ENCODE measurements at places on chromosomes 4 and X. TPM values are rescaled to one million over a fixed set of nuclear protein-coding genes. Genes with fewer than 3 reads are reported as not detected.

- no peak for DNase-seq
Observed at GRCh38 chrX:148381603-148382002, 118.8 kb upstream of the AFF2 start.

- peak; percentile 72 for DNase-seq
Observed at GRCh38 chrX:15686818-15687685, 22.4 kb upstream of the CLTRN start.

GRCh38 chr4:76188557-76188956, 25.1 kb downstream of the SCARB2 start:
- no peak for DNase-seq

DNA sequence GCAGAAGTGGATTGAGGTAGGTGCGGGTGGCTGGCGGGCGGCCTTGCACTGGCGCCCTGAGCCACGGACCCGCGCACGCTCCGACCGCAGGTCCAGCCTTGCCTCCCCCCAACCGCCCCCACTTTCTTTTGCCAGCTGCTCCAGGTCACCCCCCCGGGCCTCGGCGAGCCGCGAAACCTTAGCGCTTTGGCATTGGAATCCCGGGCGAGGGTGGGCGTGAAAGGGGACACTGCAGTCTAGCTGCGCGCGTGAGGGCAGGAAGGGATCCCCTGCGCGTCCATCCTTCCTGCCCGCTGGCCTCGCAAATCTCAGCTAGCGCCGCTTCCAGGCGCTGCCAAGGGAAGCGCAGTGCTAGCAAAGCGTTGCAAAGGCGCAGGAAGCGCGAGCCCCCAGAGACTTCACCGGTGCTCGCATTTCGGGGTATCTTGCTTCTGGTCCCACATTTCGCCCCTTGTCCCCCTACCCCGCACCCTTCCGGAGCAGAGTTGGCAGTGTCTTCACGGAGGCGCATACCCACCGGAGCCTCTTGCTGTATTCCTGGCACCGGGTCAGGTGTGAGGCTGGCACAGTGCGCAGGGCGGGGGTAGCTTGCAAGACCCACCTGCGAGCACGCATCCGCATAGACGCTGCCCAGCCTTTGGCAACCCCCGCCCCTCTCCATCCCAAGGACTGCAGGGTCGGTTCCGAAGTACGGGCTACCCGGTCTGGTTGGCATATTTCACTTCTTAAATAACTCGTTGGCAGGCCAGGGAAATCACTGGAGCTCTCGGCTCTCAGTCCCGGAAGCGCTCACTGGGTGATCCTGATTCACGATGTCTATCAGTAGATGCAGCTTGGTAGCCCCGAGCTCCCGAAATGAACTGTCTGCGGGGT, 104.4 kb downstream of the UCHL1 start:
- no peak for DNase-seq

DNA sequence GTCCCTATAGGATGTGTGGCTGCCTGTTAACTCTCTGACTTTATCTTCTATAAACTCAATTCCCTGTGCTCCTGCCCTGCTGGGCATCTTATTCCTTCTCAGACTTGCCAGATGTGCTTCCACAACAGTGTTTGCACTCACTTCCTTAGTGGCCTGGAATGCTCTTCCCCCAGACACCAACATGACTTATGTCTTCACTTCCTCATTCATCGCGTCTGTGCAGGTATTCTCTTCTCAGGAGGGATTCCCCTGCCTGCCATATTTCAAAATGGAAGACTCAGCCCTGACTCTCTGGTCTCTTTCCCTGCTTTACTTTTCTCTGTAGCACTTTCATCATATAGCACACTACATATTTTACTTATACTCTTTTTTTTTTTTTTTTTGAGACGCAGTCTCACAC, 344.0 kb downstream of the CENPC start:
- DNase-seq: no peak

The ARMCX1 gene
- total RNA-seq: not detected

The PITX2 gene
- total RNA-seq: not detected

GRCh38 chr4:128542047-128542446, 254.4 kb upstream of the PGRMC2 start:
- no peak for DNase-seq

The TMEM128 gene
- 15.0 TPM for total RNA-seq

DNA sequence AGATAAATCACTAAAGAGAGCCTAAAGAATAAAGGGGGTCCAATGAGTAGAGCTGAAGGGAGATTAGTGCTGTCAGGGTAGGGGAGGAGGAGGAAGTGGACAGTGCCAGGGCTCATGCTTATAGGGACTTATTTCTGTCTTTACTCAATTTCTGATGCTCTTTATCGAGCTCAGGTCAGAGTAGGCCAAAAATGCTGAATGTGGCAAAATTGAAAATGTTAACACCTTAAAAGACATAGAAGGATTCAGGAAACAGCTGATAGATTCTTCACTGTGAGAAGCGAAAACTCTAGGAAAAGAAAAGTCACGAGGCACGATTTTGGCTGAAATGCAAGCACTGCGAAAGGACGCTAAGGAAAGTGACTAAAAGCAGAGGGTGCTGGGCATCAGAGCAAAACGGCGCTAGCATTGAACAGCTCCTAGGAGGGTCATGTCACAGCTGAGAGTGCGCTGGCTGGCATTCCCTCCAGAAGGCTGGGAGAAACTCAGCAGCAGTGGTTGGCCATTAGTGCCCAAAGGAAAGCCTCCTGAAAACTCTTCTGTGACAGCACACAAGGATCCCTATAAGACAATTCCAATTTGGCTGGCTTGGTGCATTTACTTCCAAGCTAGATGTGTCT, 150.9 kb downstream of the HS6ST2 start:
- no peak for DNase-seq

DNA sequence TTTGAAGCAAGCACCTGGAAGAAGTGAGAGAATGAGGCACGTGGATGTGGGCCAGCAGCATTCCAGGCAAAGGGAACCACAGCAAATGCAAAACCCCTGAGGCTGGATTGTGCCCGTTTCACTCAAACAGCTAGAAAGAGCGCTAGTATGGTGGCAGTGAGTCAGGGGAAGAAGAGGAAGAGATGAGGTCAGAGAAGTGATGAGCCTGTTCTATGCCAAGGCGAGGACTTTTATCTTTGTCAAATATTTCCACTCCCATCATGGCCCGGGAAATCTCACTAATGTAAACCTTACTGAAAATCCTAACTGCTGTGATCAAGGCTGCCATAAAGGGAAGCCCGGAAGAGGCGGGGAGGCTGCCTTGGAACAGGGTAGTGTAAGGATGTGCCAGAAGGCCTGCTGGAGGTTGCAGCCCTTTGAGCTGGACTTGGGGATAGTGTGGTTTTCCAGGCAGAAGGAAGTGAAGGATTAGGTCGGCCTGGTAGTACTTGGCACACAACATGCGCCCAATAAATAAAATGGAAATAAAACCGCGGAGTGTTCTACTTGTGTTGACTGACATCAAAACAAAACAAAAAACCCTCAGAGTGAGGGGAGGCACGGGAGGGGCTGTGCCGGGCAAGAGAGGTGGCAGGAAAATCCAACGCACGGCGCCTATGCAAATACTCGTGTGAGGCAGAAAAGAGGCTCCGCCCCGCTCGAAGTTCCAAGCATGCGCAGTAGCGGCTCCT, 1.2 kb upstream of the CDK16 start:
- no peak for DNase-seq

The TLR6 gene
- 4.5 TPM for total RNA-seq

The PHEX gene
- total RNA-seq: 0.10 TPM

The FAM9C gene
- total RNA-seq: not detected

GRCh38 chr4:179817317-179817716, 2375.1 kb upstream of the AGA start:
- no peak for DNase-seq

The XAGE2 gene
- not detected for total RNA-seq

The RBM46 gene
- total RNA-seq: not detected

The CLDN2 gene
- not detected for total RNA-seq

GRCh38 chr4:187478292-187479140, 517.1 kb upstream of the ZFP42 start:
- no peak for DNase-seq

DNA sequence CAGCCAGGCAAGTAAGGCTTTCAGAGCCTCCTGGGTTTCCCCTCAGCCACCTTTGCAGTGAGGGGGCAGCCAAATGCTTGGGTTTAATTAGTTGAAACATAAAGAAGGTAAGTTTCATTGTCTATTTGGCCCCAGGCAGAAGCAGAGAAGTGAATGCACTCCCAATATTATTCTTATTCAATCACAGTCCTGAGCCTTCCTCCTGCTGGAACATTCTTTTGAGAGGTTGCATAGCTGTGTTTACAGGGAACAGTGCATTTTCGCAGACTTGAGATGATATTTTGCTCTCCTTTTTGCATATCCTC, 13.9 kb downstream of the SLC2A9 start:
- no peak for DNase-seq
